Stimulated activated CD8-positive, alpha-beta memory T cell treated with anti-CD3 and anti-CD28 coated beads, Interleukin-15, amount 100 ng/mL, for 48 hours (primary cell): ENCODE measurements at places on chromosomes 4 and X.

DNA sequence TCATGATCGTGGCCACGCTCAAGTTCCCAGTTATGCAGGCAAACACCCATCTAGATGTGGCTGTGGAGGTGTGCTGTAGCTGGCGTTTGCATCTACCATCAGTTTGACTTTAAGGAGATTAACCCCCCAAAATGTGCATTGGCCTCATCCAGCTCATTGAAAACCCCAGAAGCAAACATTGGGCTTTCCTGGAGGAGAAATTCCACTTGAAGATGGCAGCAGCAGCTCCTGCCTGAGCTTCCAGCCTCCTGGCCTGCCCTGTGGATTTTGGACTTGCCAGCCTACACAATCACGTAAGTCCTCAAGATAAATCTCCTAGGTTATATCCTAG, 30.2 kb upstream of the SLC25A6 start:
- DNase-seq = no peak

DNA sequence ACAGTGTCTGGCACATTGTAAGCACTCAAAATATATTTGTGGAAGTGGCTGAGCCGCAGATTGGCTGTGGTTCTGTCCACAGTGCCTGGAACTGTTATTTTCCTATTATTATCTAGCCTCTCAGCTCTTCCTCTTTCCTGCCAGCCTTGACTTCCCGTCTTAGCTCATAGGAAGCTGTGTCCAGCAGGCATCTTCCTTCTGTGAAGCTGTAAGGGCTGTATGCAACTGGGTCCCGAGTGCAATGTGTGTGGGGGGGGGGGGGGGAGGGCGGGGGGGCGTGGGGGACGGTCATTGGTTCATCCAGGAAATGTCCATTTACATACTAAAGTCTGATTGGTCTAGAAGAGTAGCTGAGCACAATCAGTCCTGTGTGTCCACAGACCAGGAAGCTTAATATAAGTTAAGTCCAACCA, 210.7 kb downstream of the PDGFRA start:
- DNase-seq = no peak

DNA sequence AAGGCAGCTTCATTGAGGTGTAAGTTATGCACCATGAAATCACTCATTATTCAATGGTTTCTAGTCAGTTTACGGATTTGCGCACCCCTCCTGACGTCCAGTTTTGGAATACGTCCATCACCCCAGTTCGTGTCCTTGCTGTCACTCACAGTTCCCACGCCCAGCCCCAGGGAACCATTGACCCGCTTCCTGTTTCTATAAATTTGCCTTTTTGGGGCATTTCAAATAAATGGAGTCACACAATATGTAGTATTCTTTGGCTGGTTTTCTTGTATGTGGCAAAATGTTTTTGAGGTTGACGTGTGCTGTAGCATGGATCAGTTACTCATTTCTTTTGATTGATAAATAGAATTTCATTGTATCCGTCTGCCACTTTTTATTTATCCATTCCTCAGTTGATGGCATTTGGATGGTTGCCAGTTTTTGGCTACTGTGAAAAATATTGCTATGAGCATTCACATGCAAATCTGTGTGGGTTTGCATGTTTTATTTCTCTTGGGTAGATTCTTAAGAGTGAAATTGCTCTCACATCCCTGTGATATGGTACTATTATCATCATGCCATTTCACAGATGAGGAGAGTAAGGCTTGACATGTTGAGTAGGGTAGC, 18.4 kb upstream of the SORCS2 start:
- DNase-seq = no peak

GRCh38 chr4:41505161-41505661, 32.7 kb upstream of the LIMCH1 start:
- no peak for DNase-seq

- no peak for DNase-seq
Measured at GRCh38 chr4:180280076-180280475, 1963.1 kb upstream of the TENM3 start.

GRCh38 chrX:29952016-29952415, 263.3 kb upstream of the MAGEB2 start:
- DNase-seq = no peak

DNA sequence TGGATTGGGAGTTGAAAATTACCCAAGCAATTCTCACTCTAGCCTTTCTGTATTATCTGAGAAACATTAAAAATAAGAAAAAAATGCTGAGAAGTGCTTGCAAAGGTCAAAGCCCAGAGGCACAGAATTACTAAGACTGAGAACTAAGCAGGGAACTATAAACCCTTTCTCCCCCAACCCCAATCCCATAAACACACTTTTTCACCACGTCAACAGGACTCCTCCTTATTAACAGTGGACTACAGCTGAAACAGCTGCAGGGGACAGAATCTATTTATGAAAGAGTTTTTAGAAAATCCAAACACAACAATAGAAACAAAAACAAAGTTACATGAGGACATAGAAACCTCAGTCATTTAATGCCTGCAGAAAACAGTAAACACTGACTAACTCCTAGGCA, 984.1 kb downstream of the TRAM1L1 start:
- no peak for DNase-seq

- DNase-seq = no peak
Measured at GRCh38 chrX:55907968-55908607, 190.5 kb downstream of the RRAGB start.

- no peak for DNase-seq
Measured at GRCh38 chr4:187175197-187175596, 451.5 kb upstream of the FAT1 start.

- DNase-seq = no peak
Measured at GRCh38 chr4:26030780-26031179, 116.8 kb downstream of the SMIM20 start.

GRCh38 chrX:137568741-137569469, 3.0 kb downstream of the ZIC3 start:
- no peak for DNase-seq

GRCh38 chr4:73429118-73429517, 6.9 kb upstream of the AFP start:
- no peak for DNase-seq

DNA sequence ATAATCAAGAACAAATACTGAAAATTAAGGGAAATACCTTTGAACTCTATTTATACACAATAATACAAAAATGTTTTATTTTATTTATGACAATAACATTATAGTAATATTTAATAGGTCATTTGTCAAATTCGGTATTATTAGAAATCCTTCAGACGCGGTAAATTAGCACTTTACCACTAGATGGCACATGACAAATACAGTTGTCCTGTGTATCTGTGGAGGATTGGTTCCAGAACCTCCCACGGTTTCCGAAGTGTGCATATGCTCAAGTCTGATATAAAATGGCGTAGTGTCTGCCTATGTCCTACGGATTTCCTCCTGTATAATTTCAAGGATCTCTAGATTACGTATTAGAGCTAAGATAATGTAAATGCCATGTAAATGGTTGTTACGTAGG, 8.1 kb upstream of the LINC00632 start:
- DNase-seq = no peak

GRCh38 chrX:15947648-15948317, 93.2 kb upstream of the AP1S2 start:
- DNase-seq = no peak

GRCh38 chr4:120549011-120549570, 373.4 kb downstream of the PRDM5 start:
- no peak for DNase-seq

DNA sequence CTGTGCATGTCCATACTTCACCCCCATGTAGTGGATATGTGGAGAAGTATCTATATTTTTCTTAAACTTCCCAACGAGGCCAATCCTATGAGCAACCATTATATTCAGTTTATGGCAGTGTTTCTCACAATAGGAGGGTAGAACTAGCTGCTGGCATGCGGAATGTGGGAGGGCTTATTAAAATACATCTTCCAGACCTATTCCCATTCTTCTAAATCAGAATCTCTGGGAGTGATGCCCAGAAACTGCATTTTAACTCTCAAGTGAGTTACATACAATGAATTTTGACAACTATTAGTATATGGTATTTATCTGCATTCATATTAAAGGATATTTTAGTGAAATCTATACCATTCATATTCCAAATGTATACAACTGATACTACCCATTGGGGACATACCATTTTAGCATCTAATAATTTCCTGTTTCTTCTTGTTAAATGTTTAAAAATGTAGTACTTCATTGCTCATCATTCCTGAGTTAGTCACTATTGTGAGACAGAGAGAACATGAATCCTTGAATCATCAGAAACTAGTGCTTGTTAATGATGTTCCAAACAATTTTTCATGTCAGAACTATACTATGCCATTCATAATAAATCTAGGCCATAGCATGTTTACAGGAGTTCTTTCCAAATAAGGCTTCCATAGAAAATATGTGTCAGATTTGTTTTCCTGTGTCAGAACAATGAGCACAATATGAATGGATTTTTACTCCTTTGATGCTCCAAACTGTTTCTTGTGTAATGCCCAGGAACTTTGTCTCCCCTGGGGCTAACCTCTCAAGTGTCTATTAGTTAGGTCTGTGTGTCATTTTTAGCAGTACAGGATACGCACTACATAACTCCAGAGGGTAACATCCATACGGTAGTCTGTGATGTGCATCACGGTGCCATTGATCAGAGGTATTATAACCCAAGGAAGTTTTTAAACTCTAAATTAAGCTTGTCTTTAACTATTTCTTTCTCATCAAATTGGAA, 198.8 kb upstream of the BMP3 start:
- no peak for DNase-seq

GRCh38 chr4:171714791-171715454, 98.3 kb upstream of the GALNTL6 start:
- no peak for DNase-seq

GRCh38 chr4:180937083-180937482, 1306.1 kb upstream of the TENM3 start:
- DNase-seq = no peak

- no peak for DNase-seq
Measured at GRCh38 chrX:78769946-78770345, 22.4 kb downstream of the LPAR4 start.

GRCh38 chr4:52890521-52890791, 28.3 kb downstream of the RASL11B start:
- DNase-seq = no peak

- no peak for DNase-seq
Measured at GRCh38 chr4:79528241-79528706, 120.2 kb upstream of the GK2 start.

DNA sequence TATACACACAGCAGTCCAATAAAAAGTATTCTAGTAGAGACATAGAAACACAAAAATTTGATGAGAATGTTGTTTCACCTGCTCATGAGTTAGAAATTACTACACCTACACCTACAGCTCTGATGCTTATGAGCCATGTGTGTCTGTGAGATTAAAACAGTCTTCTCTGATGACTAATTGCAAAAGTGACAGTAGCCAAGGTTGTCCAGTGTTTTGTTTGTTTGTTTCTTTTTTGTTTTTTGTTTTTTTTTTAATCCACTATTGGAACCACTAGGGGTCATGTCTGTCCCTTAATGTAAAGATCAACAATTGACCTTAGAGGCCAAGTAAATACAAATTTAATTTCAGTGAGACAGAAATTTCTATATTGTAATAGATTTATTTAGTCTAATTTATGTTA, 423.1 kb downstream of the TEX13C start:
- no peak for DNase-seq

- DNase-seq = no peak
Measured at GRCh38 chr4:176409627-176410026, 89.9 kb downstream of the SPCS3 start.

DNA sequence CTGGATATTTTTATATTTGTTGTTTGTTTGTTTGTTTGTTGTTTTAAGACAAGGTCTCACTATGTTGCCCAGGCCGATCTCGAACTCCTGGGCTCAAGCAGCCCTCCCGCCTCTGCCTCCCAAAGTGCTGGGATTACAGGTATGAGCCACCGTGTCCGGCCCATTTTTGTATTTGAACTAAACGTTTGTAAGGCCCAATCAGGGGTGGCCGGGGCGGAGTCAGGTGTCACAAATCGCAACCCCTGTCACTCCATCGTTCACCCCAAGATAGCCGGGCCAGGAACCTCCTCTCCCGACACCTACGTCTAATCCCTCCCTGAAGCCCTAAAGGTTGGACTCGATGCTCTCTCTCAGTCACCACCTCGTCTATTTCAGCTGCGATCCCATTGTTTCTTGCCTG, 722 bp upstream of the EFHC2 start:
- no peak for DNase-seq

GRCh38 chr4:177473991-177474390, 31.8 kb upstream of the AGA start:
- no peak for DNase-seq

DNA sequence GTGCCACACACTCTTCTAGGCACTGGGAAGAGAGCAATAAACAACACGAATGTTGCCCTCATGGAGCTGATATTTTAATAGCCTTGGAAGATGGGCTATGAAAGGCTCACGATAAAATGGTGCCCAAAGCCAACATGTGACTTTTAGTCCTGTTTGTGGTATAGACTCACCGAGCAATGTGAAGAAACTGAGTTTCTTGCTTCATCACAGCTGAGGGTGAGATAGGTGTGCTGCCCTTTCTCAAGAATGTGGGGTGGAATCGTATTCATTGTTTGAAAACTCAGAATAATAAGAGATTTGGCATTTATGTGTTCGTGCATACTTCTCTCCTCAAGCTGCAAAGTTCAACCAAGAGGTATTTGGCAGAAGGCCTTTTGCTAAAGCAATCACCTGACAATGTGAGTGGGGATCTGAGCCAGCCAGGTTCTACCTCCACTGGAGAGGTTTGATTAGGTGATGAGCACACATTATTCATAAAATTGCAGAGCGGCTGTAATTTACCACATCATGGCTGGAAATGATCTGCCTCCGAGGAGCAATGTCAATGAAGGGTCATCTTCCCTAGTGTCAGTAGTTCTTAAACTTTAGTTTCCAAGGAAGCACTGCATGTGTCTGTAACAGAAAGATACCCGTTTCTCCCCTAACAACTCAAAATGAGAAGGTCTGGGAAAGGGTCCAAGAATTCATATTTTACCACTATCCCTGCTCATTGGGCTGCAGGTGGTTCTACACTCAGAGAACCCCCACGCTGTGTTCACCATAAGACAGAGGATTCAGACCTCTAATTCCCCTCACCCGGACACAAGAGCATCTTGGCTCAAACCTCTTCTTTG, 41.9 kb upstream of the CBR4 start:
- no peak for DNase-seq

GRCh38 chr4:184851200-184851541, 25.4 kb upstream of the ACSL1 start:
- no peak for DNase-seq

- DNase-seq = no peak
Measured at GRCh38 chr4:18538121-18538520, 516.6 kb upstream of the LCORL start.

DNA sequence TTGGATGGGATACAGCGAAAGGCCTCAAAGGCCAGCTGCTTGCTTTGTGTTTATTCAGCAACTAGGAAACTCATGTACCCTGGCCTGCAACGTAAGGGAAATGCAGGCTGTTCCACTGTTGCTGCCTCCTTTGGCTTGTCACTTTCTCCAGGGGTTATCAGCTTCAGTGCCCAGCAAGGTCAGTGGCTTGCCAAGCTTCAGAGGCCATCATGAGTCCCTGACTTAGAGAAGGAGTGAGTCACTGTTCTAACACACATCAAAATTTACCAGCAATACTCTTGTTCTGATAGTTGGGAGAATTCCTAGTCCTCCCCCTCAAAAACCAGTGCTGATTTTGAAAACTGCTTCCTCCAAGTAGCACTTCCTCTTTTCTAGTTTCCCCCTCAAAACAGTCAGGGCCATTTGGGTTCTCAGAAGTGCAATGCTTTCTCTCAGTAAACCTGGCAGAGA, 250.8 kb downstream of the ARHGAP24 start:
- no peak for DNase-seq
